ENCODE measurements at places on chromosomes 11 and 22.
A peak's percentile ranks its signal among the peaks of the same experiment; 100 is the strongest.

- DNase-seq: no peak
Observed at GRCh38 chr22:44520465-44521094, 22.5 kb upstream of the RTL6 start.

DNA sequence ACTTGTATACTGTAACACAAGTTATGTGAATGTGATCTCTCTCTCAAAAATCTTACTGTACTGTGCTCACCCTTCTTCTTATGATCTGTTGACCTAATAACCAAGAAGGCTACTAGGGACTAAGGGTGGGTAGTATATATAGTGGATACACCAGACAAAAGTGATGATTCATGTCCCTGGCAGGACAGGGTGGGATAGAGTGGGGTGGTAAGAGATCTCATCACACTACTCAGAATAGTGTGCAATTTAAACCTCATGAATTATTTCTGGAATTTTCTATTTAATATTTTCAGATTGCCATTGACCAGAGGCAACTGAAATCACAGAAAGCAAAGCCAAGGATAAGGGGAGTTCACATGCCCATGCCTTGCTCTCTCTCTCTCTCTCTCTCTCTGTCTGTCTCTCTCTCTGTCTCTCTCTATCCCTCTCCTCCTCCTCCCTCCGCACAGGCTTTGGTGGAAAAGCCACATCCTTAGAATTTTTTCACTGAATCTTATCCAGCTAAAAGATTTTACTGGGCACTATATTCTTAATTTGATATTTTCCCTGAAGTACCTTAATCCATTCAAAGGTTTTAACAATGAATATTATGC lies 12.0 kb upstream of the STK33 start:
- no peak for DNase-seq

DNA sequence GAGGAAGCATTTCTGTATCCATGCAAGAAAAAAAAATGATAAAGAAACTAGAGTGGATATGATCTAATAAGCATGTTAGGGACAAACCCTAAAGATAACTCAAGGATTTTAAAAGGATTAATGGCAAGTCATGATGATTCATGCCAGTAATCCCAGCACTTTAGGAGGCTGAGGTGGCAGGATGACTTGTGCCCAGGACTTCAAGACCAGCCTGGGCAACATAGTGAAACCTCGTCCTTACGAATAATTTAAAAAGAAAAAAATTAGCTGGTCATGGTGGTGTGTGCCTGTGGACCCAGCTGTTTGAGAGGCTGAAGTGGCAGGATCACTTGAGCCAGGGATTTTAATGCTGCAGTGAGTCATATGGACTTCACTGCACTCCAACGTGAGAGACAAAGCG lies 145.5 kb upstream of the BLID start:
- no peak for DNase-seq

DNA sequence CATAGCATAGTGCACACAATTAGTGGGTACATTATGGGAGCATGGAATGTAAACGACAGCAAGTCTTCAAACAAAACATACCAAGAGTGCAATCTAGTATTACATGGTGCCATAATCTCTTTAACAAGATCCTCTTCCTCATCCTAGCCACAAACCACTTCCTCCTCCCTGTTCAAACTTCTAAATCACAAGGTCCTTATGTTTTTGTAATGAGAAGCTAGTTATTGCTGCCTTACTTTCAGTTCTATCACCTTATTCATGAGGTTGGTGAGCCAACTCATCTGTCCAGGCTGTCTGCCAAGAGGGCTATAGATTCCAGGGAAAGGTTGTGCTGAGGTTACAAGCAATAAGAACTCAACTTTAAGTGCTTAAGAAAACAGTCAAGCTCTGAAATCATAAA lies 195.4 kb upstream of the ARHGAP20 start:
- no peak for DNase-seq

GRCh38 chr11:88353835-88354496 lies 16.4 kb upstream of the CTSC start:
- no peak for DNase-seq

DNA sequence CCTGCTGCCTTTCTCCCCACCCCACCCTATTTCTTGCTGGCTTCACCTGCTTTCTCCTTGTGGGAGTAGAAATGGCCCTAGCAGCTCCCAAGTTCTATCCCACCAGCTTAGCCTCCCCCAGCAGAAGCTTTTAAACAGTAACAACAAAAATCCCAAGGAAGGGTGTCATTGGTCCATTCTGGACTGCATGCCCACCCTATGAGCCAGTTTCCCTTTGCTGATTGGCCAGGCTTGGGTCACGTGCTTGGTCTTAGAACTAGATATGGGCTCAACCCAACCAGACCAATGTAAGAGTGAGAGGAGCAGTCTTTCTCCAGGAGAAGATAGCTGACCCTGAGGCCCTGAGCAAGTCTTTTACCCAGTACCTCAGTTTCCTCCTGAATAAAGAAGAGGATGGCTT lies 2.3 kb downstream of the MTFP1 start:
- DNase-seq: no peak

DNA sequence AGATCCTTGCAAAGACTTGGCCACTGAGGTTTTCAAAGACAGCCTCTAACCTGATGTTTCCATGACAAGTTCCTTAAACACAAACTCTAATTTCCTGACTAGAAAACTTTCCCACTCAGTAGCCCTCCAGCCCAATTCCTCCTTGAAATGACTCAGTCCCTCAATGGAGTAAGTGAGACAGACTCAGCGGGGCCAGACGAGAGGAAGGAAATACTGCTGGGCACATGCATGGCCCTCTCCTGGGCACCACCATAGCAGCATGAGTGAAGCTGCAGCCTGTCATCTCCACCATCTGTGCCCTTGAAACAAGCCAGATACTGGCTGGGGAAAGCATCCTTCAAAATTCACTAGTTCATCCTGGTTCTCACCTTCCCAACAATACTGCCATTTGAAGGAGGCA lies 76.2 kb upstream of the GDPD4 start:
- no peak for DNase-seq

- no peak for DNase-seq
Observed at GRCh38 chr11:134742956-134743819, 331.1 kb upstream of the B3GAT1 start.

GRCh38 chr11:39817241-39817640 lies 1642.2 kb downstream of the LRRC4C start:
- DNase-seq: no peak

- no peak for DNase-seq
Observed at GRCh38 chr22:46602025-46602424, 18.2 kb upstream of the GRAMD4 start.

DNA sequence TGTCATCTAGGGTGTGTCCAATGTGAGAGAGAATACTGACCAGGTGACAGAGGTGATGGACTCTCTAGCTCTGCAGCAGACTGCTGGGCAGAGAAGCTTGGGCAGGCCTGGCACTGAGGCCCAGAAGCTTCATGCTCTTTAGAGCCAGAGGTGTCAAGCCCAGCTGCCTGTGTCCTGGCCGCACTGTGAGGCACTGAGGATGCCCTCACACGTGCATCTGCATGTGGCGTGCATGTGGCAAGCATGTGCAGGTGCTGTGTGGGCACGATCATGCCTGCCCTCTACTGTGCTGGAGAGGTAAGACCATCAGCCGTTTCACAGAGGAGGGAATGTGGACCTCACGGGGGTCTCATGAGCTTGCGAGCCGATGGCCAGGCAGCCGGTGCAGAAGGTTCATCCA lies 15.8 kb upstream of the TXNRD2 start:
- no peak for DNase-seq

DNA sequence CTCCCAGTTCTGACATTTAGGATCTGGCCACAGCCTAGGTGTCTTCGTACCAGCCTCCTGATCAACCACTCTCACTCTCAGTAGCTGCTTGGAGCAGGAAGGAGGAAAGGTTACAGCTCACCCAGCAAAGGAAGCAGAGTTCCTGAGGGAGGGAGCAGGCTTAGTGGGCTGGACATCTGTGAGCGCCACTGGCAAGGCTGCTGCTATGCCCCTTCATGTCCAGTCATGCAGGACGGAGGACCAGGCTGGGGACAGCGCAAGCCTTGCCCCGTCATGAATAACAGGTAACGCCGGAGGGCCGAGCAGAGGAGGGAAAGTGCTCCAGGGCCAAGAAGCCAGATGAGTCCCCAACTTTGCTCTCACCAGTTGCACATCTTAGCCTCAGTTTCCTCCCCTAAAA lies 25.8 kb downstream of the TPST2 start:
- DNase-seq: no peak

- no peak for DNase-seq
Observed at GRCh38 chr22:50343541-50343935, 411 bp downstream of the PPP6R2 start.

DNA sequence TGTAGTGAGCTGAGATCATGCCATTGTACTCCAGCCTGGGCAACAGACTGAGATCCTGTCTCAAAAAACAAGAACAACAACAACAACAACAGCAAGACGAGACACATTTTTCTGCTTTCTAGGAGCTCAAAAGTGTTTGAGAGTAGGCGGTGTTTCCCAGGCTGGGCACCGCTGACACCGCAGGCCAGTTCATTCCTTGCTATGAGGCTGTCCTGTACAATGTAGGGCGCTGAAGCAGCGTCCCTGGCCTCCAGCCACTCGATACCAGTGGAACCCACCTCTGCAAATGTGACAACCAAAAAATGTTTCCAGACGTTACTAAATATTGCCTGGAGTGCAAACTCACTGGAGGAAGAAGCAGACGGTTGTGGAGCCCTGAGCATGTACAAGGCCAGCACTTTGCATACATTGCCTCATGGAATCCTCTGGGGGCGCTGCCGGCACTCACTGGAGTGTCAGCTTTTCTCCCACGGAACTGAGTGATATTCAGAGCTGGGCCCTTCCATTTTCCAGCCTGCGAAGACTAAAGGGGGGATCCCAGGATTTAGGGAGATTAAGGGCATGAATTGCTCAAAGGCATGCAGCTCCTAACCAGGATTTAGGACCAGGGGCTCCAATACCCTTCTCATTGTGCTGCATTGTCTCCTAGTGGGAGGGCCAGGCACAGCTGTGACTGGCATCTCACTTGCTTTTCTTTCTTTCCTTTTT lies 5.8 kb upstream of the MIEF1 start:
- peak; percentile 84 for DNase-seq

DNA sequence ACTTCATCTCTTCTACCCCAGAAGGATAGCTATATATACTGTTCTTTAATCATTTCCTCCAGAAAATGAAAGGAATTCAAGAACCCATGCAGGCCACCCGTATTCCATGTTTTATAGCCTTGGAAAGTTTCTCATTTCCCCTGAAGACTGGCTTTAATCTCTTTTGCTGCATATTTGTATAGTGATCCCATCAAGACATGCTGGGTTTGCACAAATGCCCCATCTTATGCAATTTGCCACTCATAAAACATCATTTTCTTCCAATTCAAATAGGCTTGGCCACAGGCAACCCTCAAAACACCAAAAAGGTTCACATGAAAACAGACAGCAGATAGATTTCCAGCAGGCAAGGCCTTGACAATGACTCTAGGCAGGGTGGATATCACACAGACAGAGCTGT lies 28.3 kb upstream of the APOA1 start:
- no peak for DNase-seq

DNA sequence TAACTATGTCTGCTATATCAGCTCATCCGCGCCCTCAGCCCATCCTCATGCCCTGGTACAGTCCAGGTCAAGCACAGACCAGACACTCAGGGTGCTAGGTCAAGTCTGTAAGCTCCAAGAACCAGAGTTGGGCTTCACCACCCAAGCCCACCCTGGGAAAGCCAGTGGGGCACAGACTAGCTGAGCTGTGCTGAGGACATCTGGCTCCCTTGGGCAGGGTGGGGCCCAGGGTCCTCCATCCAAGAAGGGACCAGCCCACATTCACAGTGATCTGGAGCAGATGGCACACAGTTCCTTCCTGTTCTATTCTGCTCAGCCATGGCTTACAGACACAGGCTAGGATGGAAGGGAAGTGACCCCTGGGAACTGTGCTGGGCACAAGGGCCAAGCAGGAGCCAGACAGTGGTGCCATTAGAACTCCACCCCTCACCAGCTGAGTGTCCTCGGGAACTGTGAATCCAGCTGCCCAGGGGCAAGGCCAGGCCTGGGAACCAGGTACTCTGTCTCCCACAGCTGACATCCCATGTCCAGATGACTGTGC lies 9.1 kb downstream of the P2RY6 start:
- peak; percentile 44 for DNase-seq

DNA sequence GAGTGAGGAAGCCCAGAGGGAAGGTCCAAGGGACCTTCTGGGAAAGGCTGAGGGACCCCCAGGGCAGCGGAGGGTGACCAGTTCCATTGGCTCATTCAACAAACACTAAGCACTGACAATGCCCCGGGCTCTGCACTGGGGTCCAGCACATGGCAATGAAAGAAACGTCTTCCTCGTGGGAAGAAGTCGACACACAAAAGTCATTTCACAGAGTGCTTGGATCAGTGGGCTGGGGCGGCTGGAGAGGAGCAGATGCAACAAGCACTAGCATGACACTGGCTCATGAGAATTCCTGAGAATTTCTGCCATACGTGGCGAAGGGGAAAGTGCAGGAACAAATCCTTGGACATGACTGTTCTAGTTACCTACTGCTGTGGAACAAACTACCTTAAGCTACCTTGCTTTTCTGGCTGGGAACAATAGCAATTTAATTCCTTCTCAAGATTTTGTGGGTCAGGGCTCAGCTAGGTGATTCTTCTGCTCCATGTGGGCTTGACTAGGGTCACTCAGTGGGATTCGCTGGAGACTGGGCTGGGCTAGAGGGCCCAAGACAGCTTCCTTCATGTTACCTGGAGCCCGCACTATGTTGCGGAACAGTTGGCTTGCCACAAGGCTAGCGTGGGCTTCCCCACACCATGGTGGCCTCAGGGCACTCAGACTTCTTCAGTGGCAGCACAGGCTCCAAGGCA lies 6.9 kb upstream of the STIP1 start:
- no peak for DNase-seq

DNA sequence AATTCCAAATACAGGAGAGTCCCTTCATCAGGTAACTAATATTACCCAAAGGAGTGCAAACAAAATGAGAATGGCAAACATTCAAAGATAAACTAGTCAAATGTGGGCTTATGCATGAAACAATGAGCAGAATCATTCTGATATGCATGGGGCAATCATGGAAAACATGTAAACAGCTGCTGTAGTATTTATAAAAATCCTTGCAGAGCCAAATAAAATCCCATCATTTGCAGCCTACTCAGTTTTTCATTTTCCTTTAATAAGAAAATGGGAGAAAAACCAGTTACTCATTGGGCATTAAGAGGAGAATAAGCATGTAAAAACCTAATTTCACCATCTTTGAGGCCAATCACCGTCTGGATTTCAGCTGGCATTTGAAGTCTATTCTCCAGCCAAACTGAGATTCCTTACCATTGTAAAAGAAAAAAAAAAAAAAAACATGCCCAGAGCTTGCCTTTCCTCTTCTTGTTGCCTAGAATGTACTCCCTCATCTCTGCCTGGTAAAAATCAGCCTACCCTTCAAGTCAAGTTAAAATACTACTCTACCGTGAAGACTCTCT lies 249.1 kb downstream of the TTC28 start:
- DNase-seq: no peak

DNA sequence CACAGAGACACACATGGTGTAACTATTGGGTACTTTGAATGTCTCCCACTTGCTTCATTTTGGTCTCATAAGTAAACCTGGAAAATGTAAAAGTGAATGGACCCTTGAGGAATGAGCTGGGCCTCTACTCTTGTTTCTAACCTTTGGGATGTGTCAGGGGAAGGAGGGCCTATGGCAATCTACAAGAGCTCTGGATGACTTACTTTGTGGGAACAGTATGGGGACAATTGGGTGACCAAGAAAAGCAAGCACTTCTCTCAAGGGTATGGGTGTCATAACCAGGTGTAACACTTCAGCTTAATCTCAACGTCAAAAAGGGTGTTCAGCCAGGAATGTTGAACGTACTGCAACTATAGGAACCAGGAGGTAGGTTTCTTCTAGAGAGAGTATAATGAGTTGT lies 144.0 kb downstream of the OPCML start:
- no peak for DNase-seq

GRCh38 chr11:1732418-1733008 lies 17.9 kb downstream of the IFITM10 start:
- DNase-seq: peak; percentile 54

GRCh38 chr11:103031834-103032233 lies 60.1 kb downstream of the DCUN1D5 start:
- DNase-seq: no peak

All from activated effector memory CD4-positive, alpha-beta T cell treated with anti-CD3 and anti-CD28 coated beads, Interleukin-2, amount 50 U/mL, for 16 hours (primary cell).